Frontal cortex (tissue), 4 donors: ENCODE measurements at places on chromosomes 13 and 19. TPM values are rescaled to one million over a fixed set of nuclear protein-coding genes. Genes with fewer than 3 reads are reported as not detected.

ERICH6B gene
- total RNA-seq = not detected

SERPINE3 gene
- 0.41 TPM for total RNA-seq

- DNase-seq = no peak
Measured at GRCh38 chr13:39963612-39964011, 308.1 kb downstream of the COG6 start.

TMC4 gene
- total RNA-seq = not detected

NTN5 gene
- total RNA-seq = not detected

DNA sequence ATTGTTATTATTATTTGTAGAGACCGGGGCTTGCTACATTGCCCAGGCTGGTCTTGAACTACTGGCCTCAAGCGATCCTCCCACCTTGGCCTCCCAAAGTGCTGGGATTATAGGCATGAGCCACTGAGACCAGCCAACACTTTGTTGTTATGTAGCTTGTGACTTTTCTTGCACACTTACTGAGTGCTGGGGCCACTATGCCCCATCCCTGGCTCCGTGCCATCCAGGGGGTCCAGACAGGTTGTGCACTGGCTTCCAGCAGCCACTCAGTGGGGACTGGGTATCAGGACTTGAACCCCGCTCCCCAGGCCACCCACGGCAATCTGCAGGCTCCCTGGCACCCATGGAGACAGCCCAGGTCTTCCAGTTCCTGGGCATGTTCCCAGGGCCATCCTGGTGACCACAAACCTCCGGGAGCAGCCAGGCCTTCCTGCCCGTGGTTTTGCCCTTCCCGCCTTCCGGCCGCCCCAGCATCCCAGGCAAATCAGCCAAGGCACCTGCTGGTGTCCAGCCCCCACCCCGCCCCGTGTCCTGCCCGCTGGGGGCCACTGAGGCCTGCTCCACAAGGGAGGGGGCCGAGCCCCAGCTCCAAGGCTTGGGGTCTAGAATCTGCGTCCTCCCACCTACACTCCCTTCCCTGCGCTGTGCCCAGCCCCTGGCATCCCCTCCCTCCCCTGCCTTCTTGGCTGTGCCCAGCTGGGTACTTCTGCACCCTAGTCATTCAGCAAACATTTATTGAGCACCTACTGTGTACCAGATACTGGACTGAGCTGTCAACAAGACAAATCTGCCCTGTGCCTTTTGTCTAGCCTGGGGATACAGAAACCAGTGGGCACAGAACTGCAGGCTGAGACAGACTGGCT, 23.7 kb upstream of the SEMA6B start:
- DNase-seq = no peak

DNA sequence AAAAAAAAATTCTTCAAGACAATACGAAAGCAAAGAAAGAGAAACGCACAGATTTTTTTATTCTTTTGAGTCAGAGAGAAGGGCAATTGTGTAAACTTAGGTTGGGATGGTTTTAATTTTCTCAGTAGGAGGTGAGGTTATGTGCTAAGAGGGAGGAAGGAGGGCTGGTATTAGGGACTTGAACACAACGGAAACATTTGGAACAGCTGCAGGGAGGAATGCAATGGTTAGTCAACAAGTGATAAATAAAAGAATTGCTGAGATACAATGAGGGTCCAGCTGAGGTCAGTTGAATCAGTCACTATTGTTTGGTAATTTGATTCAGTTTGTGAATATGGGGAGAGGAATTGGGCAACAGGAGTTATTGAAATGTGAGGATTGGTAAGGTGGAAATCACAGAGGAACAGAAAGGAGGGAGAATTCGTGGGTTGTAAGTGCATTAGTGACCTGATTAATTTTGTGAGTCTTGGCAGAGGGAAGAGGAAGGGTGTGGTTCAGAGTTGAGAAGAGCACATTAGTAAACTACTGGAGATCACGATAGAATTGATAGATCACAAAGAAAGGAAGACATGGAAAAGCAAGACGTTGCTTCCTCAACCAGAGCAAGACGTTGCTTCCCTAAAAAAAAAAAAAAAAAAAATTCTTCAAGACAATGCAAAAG, 499.5 kb upstream of the SPRY2 start:
- no peak for DNase-seq

PCDH17 gene
- 94.2 TPM for total RNA-seq

DNA sequence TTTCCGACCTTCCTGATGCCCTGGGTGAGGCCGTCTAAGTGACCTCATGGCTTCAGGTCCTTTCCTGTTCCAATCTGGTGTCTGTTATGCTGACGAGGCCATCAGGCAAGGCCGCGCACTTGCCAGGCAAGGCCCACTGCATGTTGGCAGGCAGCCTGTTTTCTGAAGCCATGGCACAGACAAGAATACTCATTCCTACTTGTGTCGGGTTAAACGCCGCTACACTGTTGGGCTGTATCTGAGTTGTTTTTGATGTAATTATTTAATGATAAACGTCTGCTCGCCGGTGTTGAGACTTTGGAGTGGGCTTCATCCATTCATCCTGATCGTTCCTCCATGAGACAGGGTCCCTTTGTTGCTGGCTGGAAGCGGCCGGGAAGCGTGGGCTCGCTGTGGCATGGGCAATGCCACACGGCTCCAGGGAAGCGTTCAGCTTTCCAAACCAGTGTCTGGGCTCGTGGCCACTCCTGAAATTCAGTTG, 92.1 kb downstream of the ATP11A start:
- no peak for DNase-seq

- DNase-seq = peak; percentile 69
Measured at GRCh38 chr19:44447916-44448674, at the start of gene ZNF229. Gene ZNF229 (minus strand): TSS chr19:44448472. CDS start chr19:44442847, 5,625 bp downstream.

- DNase-seq = no peak
Measured at GRCh38 chr19:2477732-2478191, 1.8 kb downstream of the GADD45B start.

CYP2F1 gene
- not detected for total RNA-seq

MISP3 gene
- 0.41 TPM for total RNA-seq

- DNase-seq = no peak
Measured at GRCh38 chr19:19655641-19656343, 7.7 kb downstream of the ATP13A1 start.

TMEM143 gene
- 3.7 TPM for total RNA-seq

KLC3 gene
- 0.41 TPM for total RNA-seq
